NCI-H1436 treated with DMSO at 0.1 percent for 48 hours (cell line): ENCODE measurements at places on chromosomes 7 and 10.

- DNase-seq = no peak
These were observed 146.2 kb upstream of the ASAH2 start for GRCh38 chr10:50397312-50398140.

DNA sequence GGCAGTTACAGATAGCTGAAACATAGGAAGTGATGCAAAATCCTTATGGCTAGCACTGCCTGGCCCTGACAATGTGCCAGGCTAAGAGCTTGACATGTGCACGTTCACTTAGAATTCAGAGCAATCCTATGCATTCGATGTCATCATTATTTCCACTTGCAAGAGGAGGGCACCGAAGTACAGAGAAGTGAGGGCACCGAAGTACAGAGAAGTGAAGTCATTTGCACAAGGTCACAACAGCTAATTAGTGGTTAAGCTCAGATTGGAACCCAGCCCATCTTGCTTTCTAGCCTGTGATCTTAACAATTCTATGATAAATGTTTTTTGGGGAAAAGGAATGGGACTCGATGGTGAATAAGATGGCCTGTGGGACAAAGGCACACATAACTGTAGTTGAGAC, 73.4 kb downstream of the ARHGAP22 start:
- no peak for DNase-seq

DNA sequence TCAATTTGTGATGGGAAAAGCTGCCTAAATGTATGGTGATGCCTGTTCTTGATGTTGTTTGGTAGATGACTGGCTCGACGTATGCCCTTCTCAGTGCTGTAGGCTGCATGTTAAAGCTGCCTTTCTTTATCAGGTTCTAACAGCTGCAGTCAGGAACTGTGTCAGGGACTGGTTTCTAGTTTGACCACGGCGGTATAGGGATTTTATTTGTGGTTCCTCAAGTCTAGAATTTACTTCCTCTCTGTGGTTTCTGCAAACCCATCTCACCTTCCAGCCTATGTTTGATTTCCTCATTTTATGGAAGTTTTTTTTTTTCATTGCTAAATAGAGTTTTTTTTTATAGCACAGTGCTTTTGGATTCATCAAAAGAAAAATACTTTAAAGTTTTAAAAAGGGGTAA, 26.5 kb downstream of the LMTK2 start:
- no peak for DNase-seq

DNA sequence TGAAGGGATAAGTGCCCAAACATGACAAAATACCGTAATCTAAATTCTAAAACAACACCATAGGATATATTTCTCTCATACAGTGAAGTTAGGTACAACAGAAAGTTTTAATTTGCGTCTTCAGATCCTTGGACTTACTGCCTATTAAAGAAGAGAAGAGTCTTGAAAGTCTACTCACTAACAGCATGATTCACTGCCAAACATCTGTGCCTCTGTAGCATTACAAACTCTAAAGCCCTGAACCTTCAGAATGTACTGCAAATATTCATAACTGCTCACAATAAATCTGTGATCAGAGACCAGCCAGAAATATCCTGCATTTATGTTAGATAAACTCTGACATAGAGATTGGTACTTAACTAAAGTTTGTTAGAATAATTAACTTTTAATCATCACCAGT, 365.3 kb downstream of the PARD3 start:
- DNase-seq = no peak

- peak; percentile 8 for DNase-seq
These were observed 78.6 kb upstream of the C10orf90 start for GRCh38 chr10:126749015-126749655.

- no peak for DNase-seq
These were observed 492.9 kb upstream of the FOXK1 start for GRCh38 chr7:4189131-4189570.

GRCh38 chr7:55413442-55413841, 48.3 kb downstream of the LANCL2 start:
- no peak for DNase-seq

DNA sequence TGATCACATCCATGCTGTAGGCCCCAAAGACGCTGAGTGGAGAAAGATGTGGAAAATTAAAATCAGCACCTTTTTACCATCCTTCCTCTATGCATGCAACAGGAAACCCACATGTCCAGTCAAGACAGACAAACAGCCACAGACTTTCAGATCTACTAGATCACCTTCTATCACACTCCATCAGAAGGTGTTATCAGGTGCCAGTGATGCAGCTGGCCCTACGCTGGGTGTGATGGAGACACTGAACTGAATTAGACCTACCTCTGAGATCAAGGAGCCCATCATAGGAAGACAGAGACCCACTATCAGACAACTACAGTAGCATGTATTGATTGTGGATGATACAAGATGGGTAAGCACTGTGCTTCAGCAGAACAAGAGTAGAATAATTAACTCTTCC, 15.5 kb downstream of the CYP3A4 start:
- DNase-seq = no peak

- no peak for DNase-seq
These were observed 78.8 kb upstream of the ANKRD1 start for GRCh38 chr10:90999512-91000172.

- no peak for DNase-seq
These were observed 20.0 kb downstream of the KIAA1549 start for GRCh38 chr7:138961159-138961558.

GRCh38 chr7:71804256-71804655, 607.9 kb downstream of the CALN1 start:
- no peak for DNase-seq

- DNase-seq = no peak
These were observed 43.5 kb downstream of the KMT2C start for GRCh38 chr7:152392254-152392653.

GRCh38 chr7:27518561-27519350, 143.9 kb downstream of the HIBADH start:
- no peak for DNase-seq

- DNase-seq = no peak
These were observed 15.0 kb upstream of the GFRA1 start for GRCh38 chr10:116287906-116288501.

DNA sequence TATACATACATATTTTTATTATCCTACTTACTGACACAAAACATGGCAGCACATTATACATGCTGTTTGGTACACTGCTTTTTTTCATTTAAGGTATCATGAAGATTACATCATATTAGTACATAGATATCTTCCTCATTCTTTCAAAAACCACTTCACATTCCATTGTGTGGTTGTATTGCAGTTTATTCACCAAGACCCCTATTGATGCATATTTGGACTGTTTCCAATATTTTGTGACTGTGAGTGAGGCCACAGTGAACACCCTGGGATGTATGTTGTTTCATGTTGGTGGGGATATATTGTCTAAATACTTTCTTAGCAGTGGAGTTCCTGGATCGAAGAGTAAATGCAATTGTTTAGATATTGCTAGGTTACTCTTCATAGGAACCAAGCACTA, 39.0 kb downstream of the TFAM start:
- DNase-seq = no peak

DNA sequence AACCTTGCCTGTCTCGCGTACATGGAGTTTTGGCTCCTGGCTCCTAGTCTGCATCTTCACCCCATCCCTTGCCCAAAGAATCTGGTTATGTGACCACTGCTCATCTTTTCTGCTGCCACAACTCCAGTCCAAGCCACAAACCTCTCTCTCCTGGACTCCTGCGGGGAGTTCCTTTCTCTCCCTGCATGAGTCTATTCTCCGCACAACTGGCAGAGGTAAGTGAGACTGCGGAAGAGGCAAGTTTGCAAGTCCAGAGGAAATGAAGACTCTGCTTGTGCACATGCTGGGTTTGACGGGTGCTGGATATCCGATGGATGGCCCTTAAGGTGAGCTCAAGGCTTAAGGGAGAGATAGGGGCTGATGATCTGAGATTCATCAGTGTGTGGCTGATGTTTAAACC, 61.0 kb downstream of the TRUB1 start:
- no peak for DNase-seq

- no peak for DNase-seq
These were observed 223.2 kb downstream of the ELMO1 start for GRCh38 chr7:37225285-37225969.

DNA sequence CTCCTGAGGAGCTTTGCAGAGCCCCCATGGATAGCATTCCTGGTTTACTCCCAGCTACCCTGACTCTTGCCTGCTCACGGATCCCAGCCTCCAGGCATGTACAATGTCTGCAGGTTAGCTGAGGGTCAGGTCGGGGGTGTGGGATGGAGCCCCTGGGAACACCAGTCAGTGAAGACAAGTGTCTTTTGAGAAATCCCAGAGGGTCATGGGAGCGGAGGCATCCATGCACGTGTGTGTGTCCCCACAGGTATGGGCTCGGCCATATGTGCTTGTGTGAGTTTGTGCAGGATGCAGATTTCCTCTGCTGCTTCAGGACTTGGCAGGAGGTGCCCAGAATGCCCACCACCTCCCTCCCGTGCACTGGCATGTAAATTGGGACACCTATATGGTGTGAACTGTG, 28.3 kb upstream of the EN2 start:
- no peak for DNase-seq

DNA sequence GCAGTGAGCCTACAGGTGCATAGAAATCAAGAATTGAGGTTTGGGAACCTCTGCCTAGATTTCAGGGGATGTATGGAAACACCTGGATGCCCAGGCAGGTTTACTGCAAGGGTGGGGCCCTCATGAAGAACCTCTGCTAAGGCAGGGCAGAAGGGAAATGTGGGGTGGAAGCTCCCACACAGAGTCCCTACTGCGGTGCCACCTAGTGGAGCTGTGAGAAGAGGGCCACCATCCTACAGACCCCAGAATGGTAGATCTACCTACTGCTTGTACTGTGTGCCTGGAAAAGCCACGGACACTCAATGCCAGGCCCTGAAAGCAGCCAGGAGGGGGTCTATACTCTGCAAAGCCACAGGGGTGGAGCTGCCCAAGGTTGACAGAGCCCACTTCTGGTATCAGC, 533.5 kb downstream of the GPAM start:
- no peak for DNase-seq

GRCh38 chr10:67925449-67926005, 41.1 kb downstream of the SIRT1 start:
- no peak for DNase-seq

- DNase-seq = no peak
These were observed 63.0 kb downstream of the PAPSS2 start for GRCh38 chr10:87722716-87723115.

- no peak for DNase-seq
These were observed 332.1 kb downstream of the WDR11 start for GRCh38 chr10:121183236-121183635.

- no peak for DNase-seq
These were observed 11.0 kb downstream of the RASGEF1A start for GRCh38 chr10:43255634-43256431.

DNA sequence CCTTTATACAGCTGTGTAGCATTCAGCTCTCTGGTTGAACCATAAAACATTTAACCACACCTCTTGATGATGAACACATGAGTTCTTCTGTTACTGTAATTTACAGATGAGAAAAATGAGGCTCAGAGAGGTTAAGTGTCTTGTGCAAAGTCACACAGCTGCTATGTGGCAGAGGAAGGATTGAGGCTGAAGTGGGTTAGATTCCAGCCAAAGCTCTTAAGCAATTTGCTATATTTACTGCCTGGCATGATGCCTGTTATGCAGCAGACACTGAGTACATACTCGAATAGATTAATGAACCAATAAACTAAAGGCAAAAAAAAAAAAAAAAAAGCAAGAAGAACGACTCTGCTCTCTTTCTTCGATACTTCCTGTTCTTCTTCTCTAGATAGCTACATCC, 35.7 kb downstream of the GFRA1 start:
- no peak for DNase-seq

- no peak for DNase-seq
These were observed 5.1 kb upstream of the DMBT1 start for GRCh38 chr10:122555442-122555841.

- no peak for DNase-seq
These were observed 75.9 kb downstream of the SVOPL start for GRCh38 chr7:138625084-138625848.

DNA sequence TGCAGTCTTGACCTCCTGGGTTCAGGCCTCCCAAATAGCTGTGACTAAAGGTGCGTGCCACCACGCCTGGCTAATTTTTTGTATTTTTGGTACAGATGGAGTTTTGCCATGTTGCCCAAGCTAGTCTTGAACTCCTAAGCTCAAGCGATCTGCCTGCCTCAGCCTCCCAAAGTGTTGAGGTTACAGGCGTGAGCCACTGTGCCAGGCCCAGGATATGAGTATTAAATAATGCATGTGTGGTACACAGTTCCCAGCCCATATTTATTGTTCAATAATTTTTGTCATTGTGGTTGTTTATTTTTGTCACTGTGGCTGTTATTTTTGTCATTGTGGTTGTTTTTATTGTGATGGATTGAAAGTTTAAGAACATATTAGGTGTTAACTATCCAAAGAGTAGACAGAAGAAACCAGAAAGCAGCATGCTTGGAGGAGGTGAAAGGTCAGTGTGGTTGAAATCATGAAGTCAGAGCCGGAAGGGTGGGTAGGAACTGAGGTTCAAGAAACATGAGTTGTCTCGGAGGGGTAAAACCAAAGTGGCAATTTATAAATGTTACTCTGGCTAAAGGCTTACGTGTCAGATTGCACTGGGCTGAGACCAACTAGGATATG, 45.0 kb downstream of the MRC1 start:
- no peak for DNase-seq
